ENCODE measurements at places on chromosomes 13 and 19.

GRCh38 chr19:34241513-34242337, 12.6 kb upstream of the GARRE1 start:
- DNase-seq: no peak

DNA sequence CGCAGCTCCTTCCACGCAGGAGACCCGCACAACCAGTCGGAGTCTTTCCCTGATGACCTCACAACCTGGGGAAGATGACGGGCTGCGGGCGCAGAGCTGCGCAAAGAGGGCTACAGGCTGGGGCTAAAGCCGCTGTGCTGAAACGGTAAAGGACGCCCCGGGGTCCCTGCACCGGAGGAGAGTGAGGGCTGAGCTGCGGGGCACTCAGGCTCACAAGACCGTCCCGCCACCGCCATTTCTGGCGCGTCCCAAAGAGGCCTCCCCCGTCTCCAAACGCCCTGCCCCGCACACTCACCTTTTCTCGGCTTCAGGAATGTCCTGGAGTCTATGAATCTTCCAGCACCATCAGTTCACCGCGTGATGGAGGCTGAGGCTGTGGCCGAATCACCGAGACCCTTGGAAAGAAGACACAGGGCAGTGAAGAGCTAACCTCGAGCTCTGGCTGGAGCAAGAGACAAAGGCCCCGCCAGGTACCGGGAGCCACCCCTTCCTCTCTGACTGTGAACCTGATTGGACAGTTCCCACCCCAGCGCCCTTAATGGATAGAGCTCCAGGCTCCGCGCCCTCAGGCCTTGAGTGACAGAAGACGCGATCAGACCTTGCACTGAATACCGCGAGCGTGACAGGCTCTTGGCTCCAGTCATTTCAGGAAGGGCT, 41.8 kb upstream of the ZNF429 start:
- DNase-seq: no peak

GRCh38 chr13:97001636-97002035, 7.4 kb upstream of the OXGR1 start:
- no peak for DNase-seq

DNA sequence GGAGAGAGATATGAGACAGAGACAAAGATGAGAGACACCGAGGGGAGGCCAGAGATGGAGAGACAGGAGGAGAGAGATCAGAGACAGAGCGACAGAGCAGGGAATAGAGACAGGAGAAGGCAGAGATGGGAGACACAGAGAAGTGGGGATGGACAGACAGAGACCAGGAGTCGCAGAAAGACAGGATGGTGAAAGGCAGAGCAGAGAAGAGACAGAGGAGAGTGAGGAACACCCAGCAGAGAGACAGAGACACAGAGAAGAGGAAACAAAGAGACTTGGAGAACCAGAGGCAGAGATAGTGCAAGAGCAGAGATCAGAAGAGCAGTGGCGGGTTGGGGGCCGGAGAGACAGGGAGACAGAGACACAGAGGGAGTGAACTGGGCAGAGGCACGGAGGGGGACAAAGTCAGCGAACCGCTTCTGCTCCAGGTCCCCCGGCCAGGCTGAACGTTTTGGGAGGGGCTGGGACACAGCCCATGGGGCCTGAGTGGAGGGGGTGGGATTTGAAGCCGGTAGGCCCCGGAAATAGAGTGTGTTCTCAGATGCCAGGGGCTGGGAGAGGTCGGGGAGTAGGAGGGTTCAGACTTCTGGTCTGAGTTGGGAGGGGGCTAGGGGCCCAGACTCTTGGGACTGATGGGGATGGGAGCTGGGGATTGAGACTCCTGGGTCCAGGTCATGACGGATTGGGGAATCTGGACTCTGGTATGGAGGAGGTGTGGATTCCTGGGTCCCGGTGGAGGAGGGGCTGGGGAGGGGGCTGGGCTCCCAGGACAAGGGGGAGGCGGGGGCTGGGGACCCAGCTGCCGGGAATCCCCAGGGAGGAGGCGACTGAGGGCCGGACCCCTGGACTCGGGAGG, 654 bp downstream of the ZNF579 start:
- DNase-seq: no peak

- no peak for DNase-seq
Measured at GRCh38 chr19:19276386-19276785, 3.3 kb upstream of the TM6SF2 start.

DNA sequence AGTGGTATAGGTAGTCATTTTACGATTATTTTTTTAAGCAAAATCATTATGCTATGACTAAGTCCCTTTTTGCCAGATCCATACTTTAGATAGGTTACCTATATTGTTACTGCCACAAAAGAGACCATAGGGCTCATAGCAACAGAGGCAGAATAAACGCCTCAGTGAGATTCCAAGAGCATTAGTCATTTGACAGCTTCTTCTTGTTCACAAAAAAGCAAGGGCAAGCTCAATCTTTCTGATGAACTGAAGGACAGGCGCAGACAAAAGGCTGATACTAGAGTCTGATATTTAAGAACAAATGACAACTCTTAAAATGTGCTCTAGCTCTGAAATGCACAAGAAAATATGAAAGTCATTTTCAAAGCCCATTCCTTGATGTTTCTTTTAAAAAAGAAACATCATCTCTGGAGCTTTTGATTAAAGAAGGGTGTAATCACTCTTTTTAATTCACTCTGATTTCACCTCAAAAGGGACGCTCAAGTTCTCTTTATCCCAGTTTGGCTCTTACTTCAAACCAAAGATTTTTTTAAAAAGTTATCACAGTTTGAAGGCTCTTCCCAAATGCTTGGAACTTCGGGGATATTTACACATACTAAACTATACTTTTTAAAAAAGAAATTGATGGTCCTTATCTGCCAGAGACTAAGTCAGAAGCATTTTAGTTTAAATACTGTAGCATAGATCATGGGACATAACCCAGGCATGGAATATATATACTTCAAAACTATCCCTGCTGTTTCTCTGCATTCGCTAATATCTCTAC, 187.2 kb downstream of the EFNB2 start:
- DNase-seq: no peak

Measured in hypothalamus (tissue), 51 donors.